ENCODE measurements at places on chromosomes 3 and 15. TPM values are rescaled to one million over a fixed set of nuclear protein-coding genes. Genes with fewer than 3 reads are reported as not detected.

INSYN1 gene
- not detected for polyA plus RNA-seq

SEMA3F gene
- not detected for polyA plus RNA-seq

DNA sequence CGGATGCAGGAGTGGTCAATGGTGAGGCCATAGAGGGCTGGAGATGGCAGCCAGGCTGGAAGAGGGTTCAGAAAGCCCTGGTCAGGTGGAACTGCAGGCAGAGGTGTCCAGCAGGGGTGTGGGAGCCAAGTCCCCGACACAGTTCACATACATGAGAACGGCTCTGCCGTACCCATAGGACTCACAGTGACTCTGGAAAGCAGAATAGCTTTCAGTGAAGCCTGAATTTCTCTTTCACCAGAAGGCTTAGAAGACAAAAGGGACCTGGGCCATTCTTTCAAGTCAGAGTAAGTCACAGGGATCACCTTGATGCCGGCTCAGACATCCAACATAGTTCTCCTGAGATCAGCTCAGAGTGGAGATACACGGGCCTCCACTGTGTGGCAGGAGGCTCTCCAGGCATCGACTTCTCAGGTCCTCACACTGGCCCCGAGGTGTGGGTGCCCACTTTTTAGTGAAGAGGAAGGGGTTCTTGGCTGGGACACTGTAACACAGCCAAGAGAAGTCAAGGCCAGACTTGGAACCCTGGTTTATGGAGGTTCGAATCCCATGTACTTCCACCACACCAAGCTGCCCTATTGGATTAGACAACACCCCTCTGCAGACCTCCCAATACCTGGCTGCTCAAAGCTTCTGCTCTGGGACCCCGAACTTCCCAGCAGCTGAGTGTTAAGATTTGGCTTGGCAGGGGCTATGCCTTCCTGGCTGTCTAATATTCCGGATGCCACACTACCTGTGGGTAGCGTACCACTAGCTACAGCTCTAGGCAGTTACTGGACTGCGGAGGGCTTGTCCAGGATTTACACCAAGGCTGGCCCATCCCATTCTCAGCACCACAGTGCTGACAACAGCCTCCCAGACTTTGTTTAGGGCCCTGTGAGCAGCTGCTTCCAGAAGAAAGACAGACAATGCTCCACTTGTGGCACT, 40.4 kb upstream of the RAB6B start:
- no peak overlapping the region for H3K4me3 ChIP-seq
- no peak overlapping the region for H3K27ac ChIP-seq
- no peak for DNase-seq
- no peaks in the 10 kb centered on the region for H3K27me3 ChIP-seq
- no peaks in the 10 kb centered on the region for H3K36me3 ChIP-seq

- no peak overlapping the region for H3K4me3 ChIP-seq
- H3K27me3 ChIP-seq, result no peaks in the 10 kb centered on the region
- DNase-seq, result no peak
- peaks cover 4% of the 10 kb centered on the region for H3K4me1 ChIP-seq
- no peaks in the 10 kb centered on the region for H3K36me3 ChIP-seq
These were observed 33.6 kb downstream of the MCTP2 start for GRCh38 chr15:94265009-94265408.

- no peaks in the 10 kb centered on the region for H3K4me1 ChIP-seq
- H3K27me3 ChIP-seq, result no peaks in the 10 kb centered on the region
- no peaks in the 10 kb centered on the region for H3K36me3 ChIP-seq
- no peak overlapping the region for H3K27ac ChIP-seq
- DNase-seq, result no peak
These were observed 68.1 kb downstream of the EOMES start for GRCh38 chr3:27653803-27654558.

DNA sequence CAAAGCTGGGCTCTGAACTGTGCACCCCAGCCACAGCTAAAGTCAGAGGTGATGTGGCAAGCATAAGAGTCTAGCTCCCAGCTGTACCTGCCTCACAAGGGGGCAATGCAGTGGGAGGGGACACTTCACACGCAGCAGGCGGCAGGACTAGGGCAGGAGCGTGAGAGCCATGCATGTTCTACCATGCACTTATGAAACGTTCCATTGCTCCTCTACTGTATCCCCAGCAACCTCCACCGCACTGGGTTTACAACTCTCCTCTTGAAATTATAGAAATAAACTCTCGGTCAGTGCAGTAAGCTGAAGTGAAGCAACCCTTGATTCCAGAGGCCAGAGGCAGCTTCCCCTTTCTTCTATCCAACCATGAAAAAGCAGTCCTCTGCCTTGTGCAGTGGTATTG, 298.6 kb upstream of the STT3B start:
- no peak overlapping the region for H3K27ac ChIP-seq
- H3K4me1 ChIP-seq, result peaks cover 17% of the 10 kb centered on the region
- no peak overlapping the region for H3K4me3 ChIP-seq

GRCh38 chr15:60510006-60510405, 31.1 kb upstream of the ICE2 start:
- no peak for DNase-seq
- no peak overlapping the region for H3K4me3 ChIP-seq
- peaks cover 40% of the 10 kb centered on the region for H3K36me3 ChIP-seq
- peaks cover 7% of the 10 kb centered on the region for H3K4me1 ChIP-seq
